ENCODE measurements at places on chromosomes 5 and 9.
A peak's percentile ranks its signal among the peaks of the same experiment; 100 is the strongest.

DNA sequence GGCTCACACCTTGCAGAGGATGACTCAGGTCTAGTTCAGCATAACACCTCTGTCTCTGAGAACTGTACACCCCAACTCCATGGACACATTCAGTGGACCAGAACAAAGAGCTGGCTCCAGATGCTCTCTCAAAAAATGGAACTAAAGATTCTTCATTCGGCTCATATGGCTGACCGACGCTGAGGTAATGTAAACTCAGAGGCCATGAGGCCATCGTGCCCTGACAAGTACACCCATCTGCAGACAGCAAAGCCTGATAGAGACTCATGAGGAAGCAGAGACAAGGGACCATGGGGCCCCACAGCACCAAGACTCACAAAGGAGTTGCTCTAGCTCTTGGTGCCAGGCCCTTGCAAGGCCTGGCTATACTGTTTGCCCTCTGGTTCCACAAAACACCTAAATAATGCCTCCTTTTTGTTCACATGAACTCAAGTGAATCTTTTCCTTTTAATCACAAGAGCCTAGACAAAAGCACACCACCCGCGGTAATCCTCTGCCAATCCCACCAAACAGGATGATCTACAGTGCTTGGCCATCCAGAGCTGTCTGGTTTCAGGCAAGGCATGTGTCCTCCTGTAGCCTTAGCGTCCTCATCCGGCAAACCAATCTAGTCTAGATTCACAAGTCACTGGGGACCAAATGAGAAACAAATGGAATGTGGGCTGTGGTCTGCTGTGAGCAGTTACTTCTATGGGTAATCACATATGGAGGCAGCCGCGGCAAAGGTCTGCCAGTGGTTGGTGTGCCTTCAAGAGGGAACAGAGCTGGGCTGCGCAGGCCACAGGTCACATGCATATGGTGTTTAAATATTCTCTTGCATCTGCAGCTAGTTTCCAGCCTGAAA is 22.7 kb downstream of the MED27 start:
- peak; percentile 50 for DNase-seq

DNA sequence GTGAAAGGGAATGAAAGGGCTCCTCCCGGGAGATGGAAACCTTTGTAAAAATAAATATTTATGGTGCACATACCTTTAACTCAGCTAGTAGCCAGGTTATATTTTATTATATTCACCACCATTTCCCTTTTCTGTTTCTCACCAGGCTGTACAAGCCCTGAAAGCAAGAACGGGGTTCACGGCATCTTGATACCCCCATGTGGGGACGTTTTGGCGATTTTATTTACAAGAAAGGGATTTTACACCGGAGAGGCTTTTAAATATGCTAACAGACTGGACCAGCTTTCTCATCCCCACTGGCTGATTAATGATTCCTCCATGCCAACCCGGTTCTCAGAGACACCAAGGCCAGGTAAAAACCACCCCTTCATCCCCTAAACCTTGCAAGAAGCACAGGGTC is 19.2 kb downstream of the IL12B start:
- DNase-seq: no peak

- no peak for DNase-seq
These were observed 83.6 kb downstream of the ERMP1 start for GRCh38 chr9:5749306-5749705.

DNA sequence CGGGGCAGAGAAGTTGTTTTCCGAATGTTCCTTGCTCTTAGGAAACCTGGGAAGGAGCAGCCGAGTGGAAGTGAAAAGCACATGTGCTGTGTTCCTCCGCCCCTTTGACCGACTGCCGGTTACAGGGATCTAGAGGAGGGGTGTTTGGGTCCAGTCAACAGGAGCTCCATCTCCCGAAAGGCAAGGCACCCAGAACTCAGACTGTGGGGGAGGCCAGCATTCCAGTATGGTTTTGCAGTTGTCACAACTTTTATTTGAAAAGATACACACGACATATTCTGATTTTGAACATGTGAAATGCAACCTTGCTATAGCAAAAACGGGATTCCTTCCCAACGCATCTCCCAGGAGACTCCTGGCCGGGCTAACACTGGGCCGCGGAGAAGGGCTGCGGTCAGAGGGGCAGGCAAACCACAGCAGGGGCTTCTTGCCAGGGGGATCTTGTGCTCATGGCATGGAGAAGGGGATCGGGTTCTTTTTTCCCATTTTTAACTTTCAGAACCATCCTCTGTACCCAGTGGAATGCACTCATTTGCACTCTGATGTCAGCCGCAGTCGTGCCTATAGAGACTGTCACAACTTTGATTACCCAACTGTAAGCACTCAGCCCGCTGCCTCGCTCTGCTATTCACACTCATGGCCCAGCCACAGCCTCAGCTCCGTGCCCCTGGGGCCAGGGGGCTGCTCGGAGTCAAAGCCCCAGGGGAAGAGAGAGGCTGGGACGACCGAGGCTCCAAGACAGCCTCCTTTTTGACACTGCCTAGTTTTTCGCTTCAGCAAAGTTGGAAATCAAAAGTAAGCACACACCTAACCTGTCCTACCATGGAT is 3.9 kb downstream of the QRFP start:
- DNase-seq: no peak

DNA sequence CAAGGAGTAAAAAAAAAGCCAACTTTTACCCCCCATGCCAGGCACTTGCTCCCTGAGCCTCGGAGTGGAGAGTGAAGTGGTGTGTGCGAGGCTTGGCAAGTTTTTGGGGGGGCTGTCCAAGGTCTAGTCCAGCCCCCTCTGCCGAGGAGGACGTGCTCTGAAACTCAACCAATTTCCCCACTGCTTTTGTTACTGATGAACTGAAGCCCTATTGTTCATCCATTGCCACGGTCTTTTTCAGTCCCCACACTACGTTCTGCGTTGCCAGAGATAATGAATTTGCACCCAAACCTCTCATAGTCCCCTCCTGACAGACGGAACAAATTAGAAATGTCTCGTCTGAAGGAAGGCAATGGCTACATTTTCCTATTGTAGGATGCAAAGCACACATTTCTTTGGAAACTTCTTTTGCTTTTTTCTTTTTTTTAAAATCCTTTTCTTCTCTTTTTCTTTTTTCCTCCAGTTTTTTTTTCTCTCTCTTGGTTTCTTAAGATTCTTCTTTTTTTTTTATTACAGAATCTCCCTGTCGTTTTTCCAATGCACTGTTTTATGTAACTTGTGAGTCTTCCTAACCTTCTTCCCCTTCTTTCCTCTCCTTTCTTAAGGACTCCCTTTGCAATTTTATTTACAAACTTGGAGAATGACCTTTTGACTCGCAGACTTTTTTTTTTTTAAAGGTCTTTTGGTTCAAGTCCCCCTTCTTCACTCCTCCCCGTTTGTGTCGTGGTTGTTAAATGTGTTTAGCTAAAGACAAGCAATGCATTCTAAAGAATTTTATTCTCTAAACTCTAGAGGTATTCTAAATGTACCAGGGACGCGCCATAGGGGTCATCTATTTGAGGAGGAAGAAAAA is 209.5 kb downstream of the MEF2C start:
- DNase-seq: no peak

- no peak for DNase-seq
These were observed 31.6 kb downstream of the TNFSF8 start for GRCh38 chr9:114898741-114899140.

DNA sequence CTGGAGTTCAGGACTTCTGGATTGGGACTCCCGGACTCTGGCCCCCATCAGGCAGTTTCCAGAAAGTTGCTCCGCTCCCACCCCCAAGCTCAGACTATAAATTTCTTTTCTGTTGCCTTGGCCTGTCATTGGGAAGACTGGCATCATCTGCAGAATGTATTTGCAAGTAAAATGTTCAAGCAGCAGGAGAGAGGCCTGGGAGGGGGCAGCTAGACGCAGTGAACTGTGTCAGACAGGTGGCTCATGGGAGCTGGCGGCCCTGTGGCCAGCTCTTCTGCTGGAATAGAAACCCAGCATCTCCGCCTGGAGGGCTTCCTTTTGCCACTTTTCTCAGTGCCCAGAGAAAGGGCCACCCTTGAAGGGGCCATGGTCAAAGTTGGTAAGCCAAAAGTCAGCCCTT is 16.0 kb downstream of the INSYN2B start:
- no peak for DNase-seq

GRCh38 chr5:150013931-150014330 is 13.4 kb downstream of the HMGXB3 start:
- no peak for DNase-seq

GRCh38 chr9:97572196-97572891 is 60.8 kb downstream of the TSTD2 start:
- no peak for DNase-seq

- DNase-seq: no peak
These were observed 6.2 kb upstream of the TNFSF8 start for GRCh38 chr9:114936581-114936980.

GRCh38 chr5:103428411-103428871 is 134.1 kb downstream of the NUDT12 start:
- no peak for DNase-seq

DNA sequence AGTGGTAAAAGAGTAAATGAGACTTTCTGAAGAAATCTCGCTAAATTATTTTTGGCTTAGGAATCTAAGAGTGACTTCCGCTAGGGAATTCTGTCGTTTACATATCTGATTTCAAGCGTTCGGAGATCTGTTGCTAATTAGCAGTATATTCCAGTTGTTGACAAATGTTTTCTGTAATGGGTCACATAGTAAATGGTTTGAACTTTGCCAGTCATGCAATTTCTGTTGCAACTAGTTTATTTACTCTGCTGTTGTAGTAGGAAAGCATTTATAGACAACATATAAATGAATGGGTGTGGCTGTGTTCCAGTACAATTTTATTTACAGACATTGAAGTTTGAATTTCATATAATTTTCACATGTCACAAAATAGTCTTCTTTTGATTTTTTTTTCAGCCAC is 57.4 kb upstream of the JAK2 start:
- no peak for DNase-seq
